ENCODE measurements at places on chromosomes 12 and 14.

GRCh38 chr14:33590891-33591630 lies 359.8 kb downstream of the EGLN3 start:
- DNase-seq, result no peak

DNA sequence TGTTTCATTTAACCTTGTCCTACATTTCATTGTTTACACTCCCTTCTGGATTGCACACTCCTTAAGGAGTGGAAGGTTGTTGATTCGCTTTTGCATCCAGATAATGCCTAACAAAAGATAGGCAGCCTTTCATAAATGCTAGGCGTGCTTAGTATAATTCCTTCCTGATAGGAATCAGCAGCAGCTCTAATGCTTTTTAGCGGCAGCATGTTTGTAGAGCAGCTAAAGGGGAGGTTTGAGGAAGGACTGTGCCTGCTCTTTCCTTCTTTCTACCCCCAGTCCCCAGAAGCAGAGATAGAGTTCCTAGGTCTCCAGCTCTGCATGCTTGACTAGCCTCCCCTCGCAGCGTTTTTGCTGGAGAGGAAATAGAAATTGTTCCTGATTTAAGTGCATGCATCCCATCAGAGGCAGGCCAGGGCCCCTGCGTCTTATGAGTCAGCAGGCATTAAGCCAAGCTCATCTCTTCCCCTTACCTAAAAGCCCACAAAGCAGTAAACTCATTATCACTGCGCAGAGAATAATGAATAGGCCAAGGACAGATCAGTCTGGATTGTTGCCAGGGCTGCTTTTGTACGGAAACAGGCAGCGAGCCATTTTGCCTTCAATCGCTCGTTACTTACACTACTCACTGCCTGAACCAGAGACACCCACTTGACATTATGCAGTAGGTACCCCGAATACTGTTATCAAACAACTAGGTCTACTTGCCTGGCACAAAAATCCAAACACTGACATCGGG lies 14.0 kb upstream of the TBPL2 start:
- peak; percentile 45 for DNase-seq

- no peak for DNase-seq
These were observed 322 bp downstream of the SLC39A9 start for GRCh38 chr14:69398818-69399210.

- DNase-seq, result no peak
These were observed 392.0 kb downstream of the RPL10L start for GRCh38 chr14:46259536-46259935.

DNA sequence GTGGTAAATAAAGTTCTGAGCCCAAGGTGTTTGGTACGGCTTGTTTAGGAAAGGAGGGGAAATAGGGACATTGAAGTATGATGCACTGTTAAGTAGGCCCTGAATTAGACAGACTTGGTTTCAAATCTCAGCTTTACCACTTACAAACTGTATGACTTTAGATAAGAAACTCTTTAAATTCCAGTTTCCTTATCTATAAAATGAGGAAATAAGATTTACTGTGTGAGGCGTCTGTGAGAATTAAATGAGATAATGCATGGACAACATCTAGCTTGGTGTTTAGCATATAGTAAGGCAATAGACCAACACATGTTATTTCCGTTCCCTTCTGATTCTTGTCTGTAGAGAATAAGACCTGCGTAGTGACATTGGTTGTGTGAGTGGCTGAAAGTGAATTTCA lies 7.0 kb downstream of the NCKAP1L start:
- no peak for DNase-seq

- no peak for DNase-seq
These were observed 5.4 kb downstream of the USP44 start for GRCh38 chr12:95545731-95546490.

GRCh38 chr12:118237052-118237665 lies 101.2 kb downstream of the PEBP1 start:
- DNase-seq, result no peak

DNA sequence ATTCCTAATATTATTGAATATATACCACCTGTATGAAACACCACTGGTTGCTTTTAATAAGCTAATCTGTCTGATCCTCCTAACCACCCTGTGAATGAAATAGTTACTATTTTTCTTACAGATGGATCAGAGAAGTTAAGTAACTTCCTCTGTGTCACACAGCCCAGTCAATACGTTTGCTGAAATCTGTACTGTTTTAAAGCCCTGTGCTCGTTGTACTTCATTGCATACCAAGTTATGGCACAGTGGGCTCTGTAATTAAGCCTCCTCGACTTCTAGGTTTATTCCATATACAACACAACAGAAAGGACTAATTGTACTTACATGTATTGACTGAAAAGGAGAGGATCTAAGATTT lies 137.9 kb downstream of the TPH2 start:
- no peak for DNase-seq

GRCh38 chr12:126784328-126784921 lies 1482.5 kb upstream of the TMEM132C start:
- peak; percentile 4 for DNase-seq

DNA sequence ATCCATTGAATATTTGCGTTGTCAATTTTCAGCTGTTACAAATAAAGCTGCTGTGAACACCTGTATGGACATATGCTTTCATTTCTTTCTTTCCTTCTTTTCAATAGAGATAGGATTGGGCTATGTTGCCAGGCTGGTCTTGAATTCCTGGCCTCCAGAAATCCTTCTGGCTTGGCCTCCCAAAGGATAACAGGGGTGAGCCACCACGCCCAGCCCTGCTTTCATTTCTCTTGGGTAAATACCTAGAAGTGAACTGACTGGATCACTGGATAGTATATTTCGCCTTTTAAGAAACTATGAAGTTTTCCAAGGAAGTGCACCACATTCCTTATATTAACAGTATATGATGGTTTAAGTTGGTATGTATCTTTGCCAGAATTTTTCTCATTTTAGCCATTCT lies 32.3 kb upstream of the EAPP start:
- no peak for DNase-seq

- DNase-seq, result no peak
These were observed 226.6 kb downstream of the ALG10B start for GRCh38 chr12:38543151-38543550.

DNA sequence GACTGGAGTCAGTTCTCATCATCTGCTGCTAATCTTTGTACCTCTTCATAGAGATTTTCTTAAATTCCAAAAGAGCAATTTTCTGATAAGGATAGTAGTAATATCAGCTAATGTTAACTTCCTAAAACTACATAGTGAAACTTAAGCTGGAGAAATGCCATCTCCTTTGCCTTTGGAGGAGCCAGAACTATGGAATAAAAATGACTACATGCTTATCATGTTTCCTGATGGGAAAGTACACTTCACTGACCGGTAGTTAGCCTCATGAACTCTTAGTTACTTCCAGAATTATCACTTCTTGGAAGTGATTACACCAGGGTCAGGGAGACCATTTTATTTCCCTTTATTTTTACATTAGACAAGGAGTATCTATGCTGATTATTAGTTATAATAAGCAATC lies 1222.1 kb upstream of the TMEM132C start:
- no peak for DNase-seq

DNA sequence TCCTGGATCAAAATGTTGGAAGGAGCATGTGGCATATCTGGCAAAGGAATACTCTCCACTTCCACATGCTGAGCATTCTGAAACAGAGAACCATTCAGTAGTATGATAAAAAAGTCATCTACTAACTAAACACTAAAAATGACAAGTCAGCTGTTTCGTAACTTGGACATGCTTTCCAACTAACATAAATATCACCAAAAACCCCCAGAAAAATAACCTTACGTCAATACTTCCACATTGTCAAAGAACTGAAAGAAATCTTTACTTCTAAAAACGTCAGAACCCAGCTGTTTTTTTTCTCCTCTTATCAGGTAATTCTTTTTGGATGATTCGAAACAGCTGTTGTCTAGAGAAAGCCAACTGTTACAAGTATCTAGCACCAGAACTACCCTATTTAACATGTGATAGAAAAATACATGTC lies 8.2 kb downstream of the WBP11 start:
- no peak for DNase-seq

GRCh38 chr14:91111443-91111842 lies 2.4 kb upstream of the DGLUCY start:
- no peak for DNase-seq

DNA sequence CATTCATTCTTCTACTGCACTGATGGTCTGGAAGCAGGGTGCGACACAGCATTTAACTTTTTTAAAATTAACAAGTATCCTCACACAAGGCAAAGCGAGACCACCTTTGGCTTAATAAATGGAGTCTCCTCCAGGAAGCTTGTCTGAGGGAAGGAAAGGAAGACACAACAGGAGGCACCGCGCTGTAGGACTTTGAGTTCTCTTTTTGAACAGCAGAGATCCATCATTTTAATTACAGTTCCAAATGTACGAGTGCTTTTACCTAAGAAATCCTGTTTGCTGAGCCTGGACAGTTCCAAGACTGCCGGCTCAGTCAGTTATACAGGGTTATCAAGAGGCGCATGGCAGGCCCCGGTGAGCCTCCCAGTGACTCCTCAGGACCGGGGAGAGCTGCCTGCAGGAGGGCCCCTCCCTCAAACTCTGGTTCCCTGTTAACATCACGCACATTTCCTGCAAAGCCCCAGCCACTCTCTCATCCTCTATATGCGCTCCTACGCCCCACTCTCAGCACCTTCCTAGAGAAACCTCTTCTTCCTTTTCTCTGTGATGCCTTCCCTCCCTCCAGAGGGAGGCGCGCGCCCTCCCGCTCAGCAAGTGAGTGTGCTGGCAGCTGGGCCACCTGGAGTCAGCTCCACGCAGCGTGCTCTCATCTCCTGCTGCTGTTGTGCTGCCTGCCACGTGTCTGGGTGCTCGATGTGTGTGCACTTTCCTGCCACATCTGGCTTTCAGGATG lies 46.1 kb downstream of the STX2 start:
- DNase-seq, result no peak

DNA sequence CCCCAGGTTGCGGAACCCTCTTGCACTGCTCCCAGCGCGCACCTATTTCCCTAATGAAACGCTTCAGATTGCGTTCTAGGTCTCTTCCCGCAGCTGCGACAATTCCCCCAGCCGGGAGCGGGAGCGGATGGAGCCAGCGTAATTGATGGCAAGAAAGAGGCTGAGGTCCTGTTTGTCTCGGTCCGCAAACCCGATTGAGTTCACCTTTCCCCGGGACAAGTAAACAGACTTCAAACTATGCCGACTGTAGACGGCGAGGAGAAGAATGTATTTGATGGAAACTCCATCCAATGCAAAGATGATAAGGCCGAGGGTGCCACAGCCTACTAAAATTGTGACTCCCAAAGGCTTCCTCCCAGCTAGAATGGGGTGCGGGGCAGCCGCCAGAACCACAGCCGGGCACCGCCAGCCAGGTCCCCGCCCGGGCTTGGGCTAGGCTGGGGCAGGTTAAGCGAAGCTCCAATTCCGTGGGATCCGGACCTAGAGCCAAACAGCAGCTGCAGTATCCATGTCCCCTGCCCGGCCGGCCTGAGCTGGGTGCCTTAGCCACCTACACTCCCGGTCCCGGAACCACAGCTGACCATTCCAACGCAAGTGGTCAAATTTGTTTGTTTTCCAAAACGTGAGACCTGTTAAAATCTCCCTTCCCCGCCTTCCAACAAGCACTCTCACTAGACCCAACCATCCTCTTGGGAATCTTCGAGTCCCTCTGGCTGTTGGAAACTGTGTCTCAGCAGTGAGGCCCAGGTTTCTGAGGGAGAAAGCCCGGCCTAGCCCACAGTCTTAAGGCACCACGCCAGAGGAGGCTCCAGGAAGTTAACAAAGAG lies 5.5 kb downstream of the NKX2-1 start:
- DNase-seq, result no peak

DNA sequence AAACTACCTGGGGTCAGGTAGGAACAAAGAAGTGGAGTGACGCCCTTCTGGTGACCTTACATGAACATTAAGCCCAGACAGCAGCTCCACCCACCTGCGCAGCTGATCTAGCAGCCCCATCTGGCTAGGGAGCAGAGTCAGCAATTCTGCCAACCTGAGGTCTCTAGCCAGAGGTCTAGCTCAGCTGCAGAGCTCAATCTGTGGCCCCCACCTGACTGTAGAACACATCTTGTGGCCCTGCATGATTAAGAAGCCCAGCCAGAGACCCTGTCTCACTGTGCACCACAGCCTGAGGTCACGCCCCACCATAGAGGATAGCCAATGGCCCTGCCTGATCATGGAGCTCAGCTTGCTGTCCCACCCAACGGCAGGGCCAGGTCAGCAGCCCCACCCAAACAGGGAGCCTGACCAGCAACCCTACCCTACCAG lies 50.6 kb upstream of the HIGD1C start:
- DNase-seq, result no peak

GRCh38 chr12:12336511-12336910 lies 13.5 kb downstream of the MANSC1 start:
- no peak for DNase-seq

DNA sequence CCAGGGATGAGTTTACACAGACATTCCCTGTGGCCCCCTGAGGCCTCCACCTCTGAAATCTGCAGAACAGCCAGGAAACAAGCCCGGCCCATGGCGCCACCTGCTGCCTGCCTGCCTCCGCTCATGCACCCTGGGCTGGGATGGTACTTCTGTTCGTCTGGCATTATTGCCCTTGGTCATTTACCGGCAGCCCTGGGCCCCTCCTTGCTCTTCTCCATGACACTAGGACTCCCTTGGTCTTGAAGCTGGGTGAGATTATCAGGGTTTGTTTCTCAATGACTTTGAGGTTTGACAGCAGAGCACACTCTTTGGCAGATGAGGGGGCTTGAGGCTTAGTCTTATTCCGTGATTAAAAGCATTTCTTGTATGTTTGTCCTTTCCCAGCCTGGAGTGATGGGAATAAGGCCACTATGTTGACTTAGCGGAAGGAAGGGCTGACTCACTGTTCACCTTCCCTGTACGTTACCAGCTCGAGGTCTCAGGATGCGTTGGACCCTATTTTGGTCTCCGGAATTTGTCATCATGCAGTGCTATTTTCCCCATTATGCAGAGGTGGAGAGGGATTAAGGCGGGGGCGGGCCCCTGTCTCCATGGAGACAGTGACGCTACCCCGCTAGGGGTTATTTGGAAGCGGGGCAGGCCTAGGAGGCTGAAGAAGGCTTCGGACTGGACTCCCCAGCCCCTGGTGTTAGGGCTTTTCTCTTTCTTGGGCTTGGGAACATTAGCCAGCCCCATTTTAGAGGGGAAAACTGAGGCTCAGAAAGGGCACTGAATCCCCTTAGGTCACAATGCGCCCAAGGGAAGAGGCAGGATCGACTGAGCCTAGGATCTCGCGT lies 706 bp upstream of the PEX5 start:
- DNase-seq, result peak; percentile 73

DNA sequence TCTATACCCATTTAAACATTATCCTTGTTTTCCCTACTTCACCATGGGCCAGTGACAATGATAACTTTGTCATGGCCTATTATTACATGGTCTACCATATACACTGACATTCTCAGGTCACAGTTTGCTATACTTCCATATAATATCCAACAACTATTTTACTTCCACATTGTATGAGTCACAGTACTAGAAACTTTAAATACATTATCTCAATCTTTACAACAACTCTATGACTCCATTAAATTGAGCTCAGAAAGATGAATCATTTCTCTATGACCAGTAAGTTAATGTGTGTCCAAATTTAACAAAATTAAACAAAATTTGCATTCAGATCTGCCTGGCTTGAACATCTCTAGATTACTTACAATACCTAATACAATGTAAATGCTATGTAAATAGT lies 93.9 kb downstream of the PLEKHG7 start:
- DNase-seq, result peak; percentile 25

- no peak for DNase-seq
These were observed 384.0 kb upstream of the FOXG1 start for GRCh38 chr14:28382444-28383190.

All from HFFc6 (cell line).